ENCODE measurements at places on chromosomes 16 and 17.

- no peak for DNase-seq
These were observed 15.8 kb downstream of the MEOX1 start for GRCh38 chr17:43645765-43646481.

DNA sequence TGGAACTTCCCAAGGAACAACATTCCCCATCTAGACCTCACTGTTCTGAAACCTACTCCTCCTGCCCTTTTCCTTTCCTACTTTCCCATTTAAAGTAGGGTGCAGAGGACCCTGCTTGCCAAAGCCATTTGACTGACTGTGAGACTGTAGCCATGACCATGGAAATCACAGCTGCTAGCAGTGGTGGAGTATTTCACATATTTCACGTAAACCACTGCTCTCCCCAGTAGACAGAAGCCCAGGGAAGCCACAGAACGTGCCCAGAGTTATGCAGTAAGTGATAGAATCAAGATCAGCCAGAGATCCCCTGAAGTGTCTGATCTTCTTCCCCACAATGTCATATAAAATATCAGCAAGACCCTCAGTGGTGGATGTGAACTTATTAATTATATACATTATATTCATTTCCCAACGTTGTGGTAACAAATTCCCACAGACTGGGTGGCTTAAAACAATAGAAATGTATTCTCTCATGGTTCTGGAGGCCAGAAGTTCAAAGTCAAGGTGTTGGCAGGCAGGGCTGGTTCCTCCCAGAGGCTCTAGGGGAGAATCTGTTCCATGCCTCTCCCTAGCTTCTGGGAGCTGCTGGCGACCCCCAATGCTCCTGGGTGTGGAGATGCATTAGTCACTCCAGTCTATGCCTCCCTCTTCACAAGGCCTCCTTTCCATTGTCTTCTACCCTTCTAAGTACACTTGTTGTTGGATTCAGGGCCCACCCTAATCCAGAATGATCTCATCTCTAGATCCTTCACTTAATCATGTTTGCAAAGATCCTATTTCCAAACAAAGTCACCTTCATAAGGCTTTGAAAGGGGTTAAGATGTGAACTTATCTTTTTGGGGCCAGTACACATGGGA lies 20.7 kb upstream of the PRM1 start:
- no peak for DNase-seq

GRCh38 chr17:61221181-61221580 lies 178.5 kb upstream of the TBX2 start:
- DNase-seq: no peak

DNA sequence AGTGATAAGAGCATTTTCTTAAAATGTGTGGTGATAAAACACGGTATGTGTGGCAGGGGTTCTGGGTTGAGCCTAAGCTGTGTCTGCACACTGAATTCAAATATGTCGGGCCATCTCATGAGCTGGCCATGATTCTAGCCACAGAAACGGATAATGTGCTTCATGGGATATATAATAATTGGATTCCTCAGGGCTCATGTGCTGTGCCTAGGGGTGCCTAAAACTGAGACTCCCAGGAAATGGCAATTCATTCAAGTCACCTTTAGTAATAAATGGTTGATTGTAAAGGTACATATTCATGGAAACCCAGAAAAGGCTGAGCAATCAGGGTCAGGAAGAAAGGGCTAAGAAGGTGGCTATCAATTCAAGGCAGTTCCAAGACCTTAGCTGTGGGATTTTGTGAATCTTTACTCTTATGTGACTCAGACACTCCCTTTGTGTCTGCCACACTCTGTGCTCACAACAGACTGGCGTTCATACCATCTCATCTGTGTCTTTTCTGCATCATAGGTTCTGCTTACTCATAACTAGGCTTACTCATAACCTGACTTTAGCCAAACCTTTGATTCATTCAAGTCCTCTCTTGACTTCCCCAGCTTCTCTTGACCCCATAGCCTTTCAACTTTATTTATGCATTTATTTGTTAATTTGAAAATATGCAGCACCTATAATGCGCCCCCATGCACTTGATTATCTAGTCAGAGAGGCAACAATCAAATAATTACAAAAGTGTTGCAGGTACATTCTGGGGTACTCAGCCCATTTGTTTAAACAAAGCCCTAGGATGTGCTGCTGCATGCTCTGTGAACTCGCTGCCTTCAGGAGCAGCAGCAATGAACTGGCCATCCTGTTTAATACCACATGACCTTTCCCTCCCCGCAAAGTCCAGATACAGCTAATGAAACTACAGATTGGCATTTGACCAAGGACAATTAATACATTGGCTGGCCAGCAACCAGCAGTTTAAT lies 28.4 kb upstream of the MED13 start:
- no peak for DNase-seq

- peak; percentile 83 for DNase-seq
These were observed 2.4 kb upstream of the ITGAX start for GRCh38 chr16:31352376-31353115.

GRCh38 chr17:6701719-6702118 lies 11.4 kb downstream of the SLC13A5 start:
- DNase-seq: no peak

GRCh38 chr17:39915559-39915958 lies 2.9 kb downstream of the GSDMB start:
- no peak for DNase-seq

DNA sequence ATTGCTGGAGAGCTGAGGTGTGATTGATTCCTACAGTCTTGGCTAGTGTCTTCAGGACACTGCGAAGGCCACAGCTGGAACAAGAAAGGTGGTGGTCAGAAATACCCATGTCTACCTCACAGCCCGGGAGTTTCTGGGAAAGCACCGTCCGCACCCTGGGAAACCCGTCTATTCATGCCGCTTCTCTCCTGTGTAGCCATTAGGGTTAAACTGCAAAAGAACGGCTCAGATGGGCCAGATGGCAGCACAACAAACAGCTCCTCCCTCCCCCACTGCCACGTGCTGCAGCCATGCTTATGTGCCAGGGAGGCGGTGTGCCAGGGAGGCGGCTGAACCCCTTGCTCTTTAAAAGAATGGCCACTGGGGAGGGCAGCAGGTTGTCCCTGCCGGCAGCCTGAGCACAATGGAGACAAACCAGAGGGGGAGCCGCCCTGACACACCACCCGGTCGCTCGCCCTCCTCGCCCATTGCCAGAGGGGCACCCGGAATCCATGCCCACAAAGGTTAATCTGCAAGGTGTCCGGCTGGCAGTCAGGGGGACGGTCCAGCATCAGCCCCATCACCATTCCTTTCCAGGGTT lies 65.2 kb downstream of the CYTH1 start:
- DNase-seq: no peak

DNA sequence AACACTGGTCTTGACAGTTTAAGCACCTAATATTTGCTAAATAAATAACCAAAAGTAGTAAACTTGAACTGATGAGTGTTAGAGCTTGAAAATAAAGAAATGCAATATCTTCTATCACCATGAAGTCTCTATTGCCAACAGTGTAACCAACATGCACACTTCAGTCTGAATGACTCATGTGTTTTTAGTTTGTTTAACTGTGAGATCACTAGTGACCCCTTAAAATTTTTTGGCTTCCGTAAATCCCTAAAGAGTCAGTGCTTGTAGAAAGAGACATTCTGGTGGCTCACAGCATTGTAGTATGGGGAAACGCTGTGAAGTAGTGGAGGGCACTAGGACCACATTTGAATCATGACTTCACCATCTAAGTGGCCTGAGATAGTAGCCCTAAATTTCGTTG lies 341.1 kb downstream of the PMP22 start:
- no peak for DNase-seq

DNA sequence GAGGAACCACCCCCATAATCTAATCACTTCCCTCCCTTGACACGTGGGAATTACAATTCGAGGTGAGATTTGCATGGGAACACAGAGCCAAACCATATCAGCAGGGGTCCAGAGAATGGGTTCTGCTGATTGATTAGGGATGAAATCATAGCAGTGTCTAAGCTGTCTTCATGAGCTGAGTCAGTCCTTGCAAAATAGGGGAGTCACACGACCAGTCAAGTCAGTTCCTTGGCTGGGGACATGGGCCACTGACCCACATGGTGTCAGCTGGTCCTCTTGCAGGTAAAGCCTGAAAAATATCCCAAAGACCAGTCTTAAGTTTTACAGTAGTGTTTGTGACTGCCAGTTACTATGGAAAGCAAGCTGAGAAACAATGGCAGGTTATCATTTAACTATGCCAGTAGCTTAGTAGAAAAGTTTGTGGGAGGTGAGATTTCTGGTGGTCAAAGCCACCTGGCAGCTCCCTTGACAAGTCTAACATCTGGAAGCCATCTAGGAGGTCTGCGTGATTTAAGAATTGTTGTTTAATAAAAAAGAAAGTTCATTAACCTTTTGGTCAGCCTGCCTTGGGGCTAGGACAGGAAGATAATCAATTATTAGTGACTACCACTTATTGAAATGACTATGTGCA lies 15.7 kb upstream of the ATF7IP2 start:
- DNase-seq: no peak

- DNase-seq: no peak
These were observed 40.5 kb upstream of the DYNLRB2 start for GRCh38 chr16:80500116-80500859.

- no peak for DNase-seq
These were observed 78.0 kb downstream of the MYO1D start for GRCh38 chr17:32798938-32799337.

- DNase-seq: no peak
These were observed 4.7 kb downstream of the C1QTNF1 start for GRCh38 chr17:79028496-79029326.

GRCh38 chr17:81831957-81832607 lies 1.0 kb downstream of the MCRIP1 start:
- no peak for DNase-seq

GRCh38 chr17:79625706-79626105 lies 14.9 kb upstream of the RBFOX3 start:
- DNase-seq: no peak

GRCh38 chr16:78894886-78895285 lies 705.7 kb downstream of the MAF start:
- DNase-seq: no peak

DNA sequence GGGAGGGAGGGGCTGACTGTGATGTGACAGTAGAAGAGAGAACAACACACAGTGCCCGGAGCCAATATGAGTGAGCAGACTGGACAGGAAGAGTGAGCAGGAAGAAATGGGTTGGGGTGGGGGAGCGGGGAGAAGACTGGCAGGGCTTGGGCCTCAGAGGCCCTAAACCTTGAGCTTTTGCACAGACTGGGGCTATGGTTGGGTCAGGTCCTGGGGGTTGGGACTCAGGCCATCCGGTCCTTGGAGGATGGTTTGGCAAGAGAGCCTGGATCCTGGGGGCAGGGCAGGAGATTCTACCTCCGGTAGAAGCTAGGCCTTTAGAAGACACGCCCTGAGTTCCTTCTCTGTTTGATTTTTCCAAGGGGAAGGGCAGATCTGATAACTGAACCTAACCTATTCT lies 1.1 kb downstream of the CAMTA2 start:
- DNase-seq: no peak

- DNase-seq: no peak
These were observed 3.1 kb upstream of the DNAJA2 start for GRCh38 chr16:46976550-46976949.

GRCh38 chr17:8392674-8393469 lies 4.8 kb downstream of the RNF222 start:
- DNase-seq: no peak

DNA sequence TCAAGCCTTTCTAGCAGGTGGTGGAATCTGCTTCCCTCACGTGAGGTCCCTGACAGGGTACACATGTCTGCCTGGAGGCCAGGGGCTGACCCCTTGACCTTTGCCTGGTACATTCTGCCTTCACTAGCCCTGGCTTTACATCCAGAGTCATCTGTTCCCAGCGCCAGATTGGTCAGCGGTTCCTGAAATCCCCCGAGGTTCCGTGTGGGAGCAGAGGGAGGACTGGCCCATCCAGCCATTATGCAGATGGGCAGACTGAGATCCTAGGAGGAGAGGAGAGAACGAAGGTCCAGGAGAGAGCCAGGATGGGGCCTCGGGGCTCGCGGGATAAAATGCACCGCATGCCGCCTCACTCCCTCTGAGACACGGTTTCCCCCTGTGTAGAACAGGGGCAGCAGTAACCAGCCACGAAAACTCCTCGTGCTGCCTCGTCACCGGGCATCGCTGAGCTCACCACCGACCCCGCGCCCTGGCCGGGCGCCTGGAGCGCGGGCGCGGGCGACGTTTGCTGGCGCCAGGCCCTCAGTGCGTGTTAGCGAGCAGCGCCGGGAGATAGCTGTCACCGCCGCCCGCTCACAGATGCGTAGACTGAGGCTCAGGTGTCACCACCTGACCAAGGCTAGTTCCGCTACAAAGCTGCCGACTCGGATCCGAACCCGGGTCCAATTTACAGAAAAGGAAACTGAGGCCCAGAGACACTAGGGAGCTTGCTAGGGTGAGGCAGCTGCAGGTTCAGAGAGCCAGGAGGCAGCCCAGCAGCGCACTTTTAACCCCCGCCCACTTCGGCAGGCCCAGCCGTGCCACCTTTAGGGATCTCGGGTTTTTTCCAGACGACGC lies 811 bp upstream of the MAP2K3 start:
- no peak for DNase-seq

DNA sequence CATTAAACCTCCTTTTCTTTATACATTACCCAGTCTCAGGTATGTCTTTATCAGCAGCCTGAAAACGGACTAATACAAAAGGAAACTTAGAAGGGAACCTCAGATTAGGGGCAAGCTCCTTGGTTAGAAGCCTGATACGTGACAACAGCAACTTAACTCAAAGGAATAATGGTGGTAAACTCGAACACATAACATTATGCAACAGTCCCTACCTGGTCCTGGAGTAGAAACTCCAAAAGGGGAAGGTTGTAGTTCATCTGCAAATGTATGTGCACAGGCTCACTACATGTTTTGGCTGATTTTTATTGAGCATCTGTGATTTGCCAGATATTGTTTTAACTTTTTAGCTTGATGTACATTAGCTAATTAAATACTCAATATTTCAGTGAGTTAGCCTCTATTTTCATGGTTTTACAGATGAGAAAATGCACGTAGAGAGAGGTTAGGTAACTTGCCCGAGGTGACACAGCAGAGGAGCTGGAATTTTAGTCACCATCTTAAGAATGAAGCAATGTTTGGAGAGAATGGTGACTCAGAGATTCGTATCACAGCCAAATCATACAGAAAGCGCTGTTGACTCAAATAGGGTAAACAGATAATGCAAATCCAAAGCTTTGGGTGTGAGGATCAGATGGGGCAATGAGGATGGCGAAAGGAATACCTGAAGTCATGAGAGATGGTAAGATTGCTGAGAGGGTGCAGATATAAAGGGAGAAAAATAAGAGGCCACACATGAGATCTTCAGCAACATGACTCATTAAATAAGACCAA lies 194.9 kb upstream of the RBFOX1 start:
- DNase-seq: no peak
